ENCODE measurements at places on chromosomes 16 and 17.

- DNase-seq: no peak
These were observed 125.5 kb upstream of the KCNJ16 start for GRCh38 chr17:69949496-69949895.

DNA sequence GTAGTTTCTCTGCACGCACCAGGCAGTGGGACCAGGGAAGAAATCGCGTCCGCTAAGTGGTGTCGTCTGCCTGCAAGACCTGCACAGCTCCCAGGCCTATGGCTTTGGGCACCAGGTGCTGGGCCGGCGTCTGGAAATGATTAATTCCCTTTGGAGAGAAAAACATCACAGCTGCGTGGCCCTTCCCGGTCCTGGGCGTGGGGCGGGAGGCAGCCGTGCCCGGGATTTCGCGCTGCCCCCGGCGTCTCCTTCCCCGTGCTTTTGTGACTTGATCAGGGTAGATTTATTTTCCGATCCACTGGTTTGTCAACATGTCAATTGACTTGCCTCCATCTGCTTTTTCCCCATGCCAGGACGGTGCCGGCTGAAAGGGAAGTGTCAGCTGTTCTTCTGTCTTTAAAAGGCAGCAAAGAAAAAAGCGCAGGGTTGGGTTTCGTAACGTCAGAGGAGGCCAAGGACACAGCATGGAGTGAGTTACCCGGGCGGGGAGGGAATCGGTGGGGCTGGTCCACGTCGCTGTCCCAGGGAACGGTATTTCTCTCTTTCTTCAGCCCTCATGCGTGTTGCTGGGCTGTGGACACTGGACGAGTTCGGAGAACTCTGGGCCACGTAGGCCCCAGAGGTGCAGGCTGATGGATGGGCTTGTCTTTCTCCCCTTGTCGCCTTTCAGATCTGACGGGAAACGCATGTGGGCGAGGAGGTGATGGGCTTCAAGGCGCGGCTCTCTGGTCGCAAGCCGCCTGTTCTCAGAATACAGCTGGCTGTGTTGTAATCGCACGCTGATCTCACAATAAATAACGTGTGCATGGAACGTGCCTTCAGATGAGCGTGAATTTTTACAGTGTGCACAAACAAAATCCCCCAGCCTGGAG is 188.1 kb upstream of the ZNF469 start:
- no peak for DNase-seq

DNA sequence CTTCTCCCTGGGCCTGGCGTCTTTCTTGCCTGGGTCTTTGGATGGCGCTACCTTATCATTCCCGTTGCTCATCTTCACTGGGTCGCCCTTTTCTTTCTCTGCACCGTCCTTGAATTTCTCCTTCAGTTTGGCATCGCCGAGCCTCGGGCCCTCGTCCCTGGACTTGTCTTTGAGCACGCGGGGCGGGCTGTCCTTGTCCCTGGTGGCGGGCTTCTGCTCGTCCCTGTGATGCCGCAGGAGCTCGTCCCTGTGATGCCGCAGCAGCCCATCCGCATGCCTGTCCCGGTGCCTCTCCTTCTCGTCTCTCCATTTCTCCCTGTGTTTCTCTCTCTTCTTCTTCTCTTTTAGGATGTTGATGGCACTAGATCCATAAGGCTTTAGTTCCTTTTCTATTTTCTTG is 64.3 kb downstream of the ZNF778 start:
- no peak for DNase-seq

GRCh38 chr17:58532555-58532951 is 18.1 kb upstream of the MTMR4 start:
- no peak for DNase-seq

- DNase-seq: no peak
These were observed 79.8 kb downstream of the TBC1D16 start for GRCh38 chr17:79955691-79956440.

- no peak for DNase-seq
These were observed 47.8 kb upstream of the RASL10B start for GRCh38 chr17:35683591-35683990.

DNA sequence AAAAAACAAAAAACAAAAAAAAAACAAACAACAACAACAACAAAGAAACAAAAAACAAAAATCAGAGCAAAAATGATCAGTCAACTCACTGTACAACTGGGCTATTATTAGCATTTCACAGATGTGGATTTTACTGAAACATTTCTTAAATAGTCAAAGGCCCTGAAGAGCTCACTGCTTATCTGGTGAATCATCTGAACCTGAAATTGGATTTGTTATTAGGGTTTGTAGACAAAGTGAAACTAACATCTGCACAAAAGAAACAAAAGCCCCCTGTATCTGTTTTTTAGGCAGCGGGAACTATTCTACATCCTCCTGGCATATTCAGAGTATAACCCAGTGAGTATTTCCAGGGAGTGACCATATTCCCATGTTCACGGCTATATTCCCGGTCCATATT is 32.6 kb upstream of the KSR1 start:
- no peak for DNase-seq

- peak; percentile 40 for DNase-seq
These were observed 134.2 kb downstream of the USP22 start for GRCh38 chr17:20908313-20909267.

GRCh38 chr17:34442387-34443111 is 79.5 kb upstream of the CCL1 start:
- DNase-seq: no peak

- DNase-seq: no peak
These were observed 121.1 kb downstream of the SOCS1 start for GRCh38 chr16:11134722-11135463.

GRCh38 chr16:58832386-58832895 is 98.3 kb upstream of the GOT2 start:
- no peak for DNase-seq

DNA sequence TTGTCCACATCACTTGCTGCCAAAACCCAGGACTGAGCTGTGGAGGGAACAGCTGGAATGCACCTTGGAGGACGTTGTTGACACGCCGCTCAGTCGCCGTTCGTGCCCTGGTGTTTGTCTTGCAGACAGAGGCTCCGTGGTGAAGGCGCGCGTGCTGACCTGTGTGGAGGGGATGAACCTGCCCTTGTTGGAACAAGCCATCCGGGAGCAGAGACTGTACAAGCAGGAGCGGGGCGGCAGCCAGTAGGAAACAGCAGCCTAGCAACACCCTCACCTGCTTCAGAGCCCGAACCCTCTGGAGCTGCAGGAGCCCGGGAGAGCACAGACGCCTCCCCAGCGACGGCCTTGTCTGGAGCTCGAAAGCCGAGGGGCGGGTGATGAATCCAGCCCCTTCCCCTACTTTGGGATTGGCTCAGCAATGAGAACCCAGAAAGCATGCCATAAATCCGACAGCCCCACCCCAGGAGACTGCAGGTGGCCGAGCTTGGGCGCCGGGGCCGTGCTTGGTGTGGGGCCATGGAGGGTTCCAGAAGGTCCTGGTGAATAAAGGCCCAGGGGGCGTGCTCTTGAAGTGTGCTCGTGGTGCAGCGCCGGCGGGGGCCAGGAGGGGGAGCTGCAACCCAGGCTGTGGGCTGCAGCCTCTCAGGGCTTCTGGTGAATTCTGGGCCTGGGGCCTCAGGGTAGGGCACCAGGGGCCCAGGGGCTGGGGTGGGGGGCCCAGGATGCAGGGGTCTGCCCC is 470 bp upstream of the CDK3 start:
- no peak for DNase-seq

- no peak for DNase-seq
These were observed 26.1 kb downstream of the LGALS3BP start for GRCh38 chr17:78953356-78954350.

GRCh38 chr17:44133918-44134476 is 7.7 kb upstream of the HROB start:
- no peak for DNase-seq

GRCh38 chr17:38587203-38587602 is 18.5 kb downstream of the SRCIN1 start:
- no peak for DNase-seq

DNA sequence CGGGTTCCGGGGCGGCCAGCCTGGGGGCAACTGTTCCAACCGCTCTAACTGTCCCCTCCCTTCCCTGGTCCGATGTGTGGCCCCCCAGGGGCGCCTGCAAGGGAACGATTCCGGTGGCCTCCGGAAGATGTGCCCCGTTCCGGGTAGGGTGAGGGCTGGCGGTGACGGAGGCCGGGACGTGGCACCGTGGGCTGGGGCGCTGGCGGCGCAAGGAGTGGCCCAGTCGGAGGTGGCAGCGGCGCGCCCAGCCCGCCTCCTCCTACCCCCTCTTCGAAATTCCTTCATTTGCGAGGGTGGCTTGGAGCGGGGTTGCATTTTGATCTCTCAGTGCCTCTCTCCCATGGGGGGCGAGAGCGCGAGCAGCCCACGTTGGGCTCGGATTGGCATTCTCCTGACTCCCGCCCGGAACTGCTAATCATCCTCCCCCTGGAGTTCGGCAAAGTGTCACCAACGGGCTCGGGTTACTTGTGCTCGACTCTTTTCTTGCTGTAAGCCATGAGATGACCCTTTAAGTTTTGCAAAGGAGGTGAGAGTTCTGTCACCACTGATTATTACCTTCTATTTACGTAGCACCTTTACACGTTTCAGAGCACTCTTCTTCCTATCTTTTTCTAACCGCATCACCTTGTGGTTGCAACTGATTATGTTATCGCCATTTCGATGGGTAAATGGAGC is 622 bp downstream of the NDEL1 start:
- no peak for DNase-seq

GRCh38 chr17:58324409-58325288 is 3.9 kb downstream of the TSPOAP1 start:
- DNase-seq: no peak

GRCh38 chr17:18093616-18094408 is 6.1 kb downstream of the DRG2 start:
- no peak for DNase-seq

GRCh38 chr17:55582897-55583296 is 71.6 kb upstream of the SMIM36 start:
- no peak for DNase-seq

- DNase-seq: no peak
These were observed 95.6 kb upstream of the CDYL2 start for GRCh38 chr16:80899809-80900592.

DNA sequence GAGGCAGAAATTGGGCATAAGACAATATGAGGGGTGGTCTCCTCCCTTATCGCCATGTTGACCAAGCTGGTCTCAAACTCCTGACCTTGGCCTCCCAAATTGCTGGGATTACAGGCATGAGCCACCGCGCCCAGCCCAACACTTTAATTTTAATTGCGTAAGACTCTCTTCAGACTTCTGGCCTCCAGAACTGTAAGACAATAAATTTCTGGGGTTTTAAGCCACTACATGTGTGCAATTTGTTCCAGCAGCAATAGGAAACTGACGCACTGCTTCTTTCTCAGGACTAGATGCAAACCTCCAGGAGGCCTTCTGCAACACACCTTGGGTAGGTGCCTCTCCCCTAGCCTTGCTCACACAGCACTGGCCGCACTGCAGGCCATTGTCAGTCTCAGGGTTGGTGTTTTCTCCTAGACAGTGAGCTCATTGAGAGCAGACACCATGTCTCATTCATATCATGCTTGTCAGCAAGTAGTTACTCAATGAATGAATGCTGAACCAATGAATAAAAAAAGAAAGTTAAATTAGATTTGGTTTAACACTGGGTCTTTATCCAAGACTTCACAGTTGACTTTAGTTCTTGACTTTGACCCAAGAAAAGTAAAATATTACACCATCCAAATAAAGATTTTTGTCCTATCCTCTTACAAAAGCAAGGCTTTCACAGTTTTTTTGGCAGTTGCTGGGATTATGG is 5.5 kb upstream of the ACSF2 start:
- no peak for DNase-seq

DNA sequence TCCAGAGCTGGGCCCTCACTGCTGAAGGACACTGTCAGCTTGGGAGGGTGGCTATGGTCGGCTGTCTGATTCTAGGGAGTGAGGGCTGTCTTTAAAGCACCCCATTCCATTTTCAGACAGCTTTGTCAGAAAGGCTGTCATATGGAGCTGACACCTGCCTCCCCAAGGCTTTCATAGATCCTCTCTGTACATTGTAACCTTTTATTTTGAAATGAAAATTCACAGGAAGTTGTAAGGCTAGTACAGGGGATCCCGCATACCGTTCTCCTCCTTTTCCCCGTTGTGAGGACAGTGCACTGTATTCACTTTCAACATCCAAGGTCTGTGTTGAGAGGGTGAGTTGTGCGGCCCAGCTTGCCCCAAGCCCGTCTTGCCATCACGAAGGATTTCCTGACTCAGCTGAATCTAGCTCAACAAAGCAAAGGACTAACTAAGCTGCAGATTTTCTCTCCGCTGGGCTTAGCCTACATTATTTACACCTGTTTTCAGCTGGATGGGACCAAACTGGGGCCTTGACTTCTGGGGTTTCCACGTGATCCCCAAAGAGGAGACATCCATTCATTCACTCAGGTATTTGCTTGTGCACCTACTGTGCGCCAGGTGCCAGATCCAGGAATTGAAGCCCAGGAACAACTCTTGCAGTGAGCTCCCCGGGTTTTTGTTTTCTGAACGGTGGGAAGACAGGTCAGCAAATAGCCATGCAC is 5.2 kb upstream of the TMEM235 start:
- DNase-seq: no peak

DNA sequence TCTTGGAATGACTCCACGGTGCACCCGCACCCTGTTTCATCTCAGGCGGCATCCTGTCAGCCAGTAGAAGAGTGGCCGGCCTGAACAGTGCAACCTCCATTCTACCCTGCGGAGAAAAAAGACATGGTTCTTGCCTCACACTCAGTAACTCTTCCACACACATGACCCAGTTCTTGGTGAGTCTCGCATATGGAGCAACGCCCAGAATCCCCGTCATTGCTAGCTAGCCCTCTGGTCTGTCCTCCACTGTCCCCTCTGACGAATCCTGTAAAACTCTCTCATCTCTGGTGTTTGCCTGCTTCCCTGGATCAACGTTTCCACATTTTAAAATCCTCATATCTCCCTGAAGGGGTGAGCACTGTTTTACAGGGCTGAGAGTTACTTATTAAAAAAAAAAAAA is 4.2 kb upstream of the RDM1 start:
- no peak for DNase-seq

GRCh38 chr16:88375996-88376834 is 6.5 kb upstream of the ZNF469 start:
- no peak for DNase-seq

- DNase-seq: no peak
These were observed 5.9 kb downstream of the DNAH17 start for GRCh38 chr17:78571329-78571728.

DNA sequence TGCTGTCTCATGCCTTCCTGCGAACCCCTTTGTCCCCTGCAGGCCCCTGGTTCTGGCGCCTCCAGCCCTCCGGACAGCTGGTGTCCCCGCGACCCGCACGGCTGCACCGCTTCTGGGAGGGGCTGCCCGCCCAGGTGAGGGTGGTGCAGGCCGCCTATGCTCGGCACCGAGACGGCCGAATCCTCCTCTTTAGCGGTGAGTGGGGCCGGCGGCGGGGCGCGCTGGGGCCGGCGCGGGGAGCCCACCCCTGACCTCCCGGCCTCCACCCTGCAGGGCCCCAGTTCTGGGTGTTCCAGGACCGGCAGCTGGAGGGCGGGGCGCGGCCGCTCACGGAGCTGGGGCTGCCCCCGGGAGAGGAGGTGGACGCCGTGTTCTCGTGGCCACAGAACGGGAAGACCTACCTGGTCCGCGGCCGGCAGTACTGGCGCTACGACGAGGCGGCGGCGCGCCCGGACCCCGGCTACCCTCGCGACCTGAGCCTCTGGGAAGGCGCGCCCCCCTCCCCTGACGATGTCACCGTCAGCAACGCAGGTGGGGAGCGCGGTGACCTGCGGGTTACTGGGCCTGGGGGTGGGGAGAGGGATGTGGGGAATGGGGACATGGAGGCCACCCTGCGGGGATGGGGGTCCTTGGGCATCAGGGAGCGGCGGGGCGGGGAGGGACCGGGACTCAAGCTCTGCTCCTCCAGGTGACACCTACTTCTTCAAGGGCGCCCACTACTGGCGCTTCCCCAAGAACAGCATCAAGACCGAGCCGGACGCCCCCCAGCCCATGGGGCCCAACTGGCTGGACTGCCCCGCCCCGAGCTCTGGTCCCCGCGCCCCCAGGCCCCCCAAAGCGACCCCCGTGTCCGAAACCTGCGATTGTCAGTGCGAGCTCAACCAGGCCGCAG is 7.1 kb upstream of the IL32 start:
- DNase-seq: no peak
